ENCODE measurements at places on chromosomes 6 and 20.

GRCh38 chr6:109944448-109944847 lies 33.7 kb upstream of the GPR6 start:
- no peak for DNase-seq

DNA sequence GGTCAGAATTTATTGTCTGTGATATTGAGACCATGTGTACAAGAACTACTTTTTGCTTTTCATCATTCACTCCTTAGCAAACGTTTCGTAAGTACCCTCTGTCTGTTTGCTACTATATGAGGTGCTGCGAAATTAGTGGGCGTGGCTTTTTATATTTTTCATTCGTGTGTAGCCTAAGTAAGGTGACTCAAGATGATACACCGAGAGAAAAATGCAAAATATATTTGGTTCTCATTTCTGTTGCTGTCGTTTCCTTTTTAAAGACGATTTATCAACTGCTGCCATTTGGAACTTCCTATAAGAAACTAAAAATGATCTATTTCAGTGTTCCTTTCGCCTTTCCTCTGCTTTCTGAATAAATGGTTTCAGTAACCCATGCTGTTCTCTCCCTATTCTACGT lies 61.2 kb downstream of the VAPB start:
- DNase-seq: no peak

DNA sequence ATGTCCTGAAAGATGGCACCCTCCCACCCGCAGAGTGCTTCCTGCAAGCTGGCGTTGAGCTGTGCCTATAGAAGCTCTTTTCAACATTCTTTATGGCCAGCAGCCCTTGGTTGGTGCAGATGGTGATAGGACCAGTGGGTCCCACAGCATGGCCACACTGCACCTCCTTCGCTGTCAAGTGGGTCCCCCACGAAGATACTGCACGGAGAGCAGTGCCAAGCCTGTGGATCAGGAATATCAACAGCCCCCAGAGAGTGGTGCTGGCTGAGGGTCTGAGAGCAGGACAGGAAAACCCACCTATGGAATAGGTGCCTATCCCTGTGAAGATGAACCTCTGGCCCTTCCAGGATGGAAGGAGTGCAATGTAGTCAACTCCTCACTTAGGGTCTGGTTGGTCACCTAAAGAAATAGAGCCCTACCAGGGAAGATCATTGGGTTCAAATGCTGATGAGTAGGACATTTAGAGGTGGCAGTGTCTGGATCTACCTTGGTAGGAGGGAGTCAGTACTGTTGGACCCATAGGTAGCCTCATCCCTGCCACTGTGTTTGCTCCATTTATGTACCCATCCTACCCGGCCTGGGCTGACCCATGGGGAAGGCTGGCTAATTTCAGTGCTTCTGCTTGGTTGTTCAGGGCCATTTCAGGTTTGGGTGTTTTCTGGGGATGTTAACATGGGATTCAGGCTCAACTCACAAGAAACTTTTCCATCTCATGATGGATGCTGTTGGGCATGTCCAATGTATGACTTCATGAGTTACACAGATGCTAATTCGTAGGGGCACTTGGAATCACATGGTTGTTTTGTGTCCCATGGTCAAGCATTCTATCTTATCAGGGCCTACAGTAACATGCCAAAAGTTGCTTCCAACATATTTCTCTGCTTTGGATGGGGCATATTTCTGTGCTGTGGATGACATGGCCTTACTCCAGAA lies 33.4 kb upstream of the MICB start:
- DNase-seq: no peak

GRCh38 chr6:27894839-27895762 lies 17.1 kb downstream of the OR2B2 start:
- peak; percentile 65 for DNase-seq

DNA sequence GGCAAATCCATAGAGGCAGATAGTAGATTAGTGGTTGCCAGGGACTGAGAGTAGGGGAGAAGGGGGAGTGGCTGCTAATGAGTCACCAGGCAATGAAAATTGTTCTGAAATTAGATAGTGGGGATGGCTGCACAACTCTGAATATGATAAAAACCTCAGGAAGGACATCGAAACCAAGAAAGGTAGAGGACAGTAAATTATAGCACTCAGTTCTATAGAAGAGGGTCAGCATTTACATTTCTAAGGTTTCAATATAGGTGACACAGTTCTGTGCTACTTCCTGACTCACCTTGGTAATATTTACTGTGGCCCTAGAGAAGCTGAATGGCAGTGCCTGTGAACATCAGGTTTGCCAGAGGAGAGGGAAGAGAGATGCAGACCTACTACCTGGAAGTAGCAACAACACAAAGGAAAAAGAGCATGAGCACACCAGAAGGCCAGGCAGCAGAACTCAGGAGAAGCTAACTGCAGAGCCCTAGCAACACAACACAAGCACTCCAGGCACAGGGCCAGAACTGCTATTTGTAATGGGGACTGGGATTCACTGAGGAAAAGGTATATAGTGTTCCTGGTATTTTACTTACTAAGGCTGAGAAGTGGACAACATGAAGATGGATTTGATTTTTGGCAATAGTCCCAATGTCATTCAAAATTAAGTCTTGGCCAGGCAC lies 75.9 kb downstream of the PLCG1 start:
- no peak for DNase-seq

DNA sequence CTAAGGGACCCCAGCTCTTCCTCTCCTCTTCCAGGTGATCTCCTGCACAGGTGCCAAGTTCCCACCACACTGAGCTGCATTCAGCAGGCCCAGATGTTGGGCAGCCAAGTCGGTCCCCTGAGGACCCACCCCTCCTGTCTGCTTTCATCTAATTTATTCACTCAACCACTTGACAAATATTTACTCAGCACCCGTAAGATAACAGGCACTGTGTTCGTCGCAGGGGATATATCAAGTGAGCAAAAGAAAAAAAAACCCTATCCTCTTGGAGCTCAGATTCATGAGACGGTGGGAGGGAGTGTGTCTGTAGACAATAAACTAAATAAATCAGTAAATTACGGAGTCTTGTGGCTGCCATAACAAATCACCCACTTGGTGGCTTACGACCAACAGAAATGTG lies 143.6 kb downstream of the MRPL14 start:
- no peak for DNase-seq

GRCh38 chr6:45738057-45738455 lies 277.6 kb downstream of the CLIC5 start:
- no peak for DNase-seq

DNA sequence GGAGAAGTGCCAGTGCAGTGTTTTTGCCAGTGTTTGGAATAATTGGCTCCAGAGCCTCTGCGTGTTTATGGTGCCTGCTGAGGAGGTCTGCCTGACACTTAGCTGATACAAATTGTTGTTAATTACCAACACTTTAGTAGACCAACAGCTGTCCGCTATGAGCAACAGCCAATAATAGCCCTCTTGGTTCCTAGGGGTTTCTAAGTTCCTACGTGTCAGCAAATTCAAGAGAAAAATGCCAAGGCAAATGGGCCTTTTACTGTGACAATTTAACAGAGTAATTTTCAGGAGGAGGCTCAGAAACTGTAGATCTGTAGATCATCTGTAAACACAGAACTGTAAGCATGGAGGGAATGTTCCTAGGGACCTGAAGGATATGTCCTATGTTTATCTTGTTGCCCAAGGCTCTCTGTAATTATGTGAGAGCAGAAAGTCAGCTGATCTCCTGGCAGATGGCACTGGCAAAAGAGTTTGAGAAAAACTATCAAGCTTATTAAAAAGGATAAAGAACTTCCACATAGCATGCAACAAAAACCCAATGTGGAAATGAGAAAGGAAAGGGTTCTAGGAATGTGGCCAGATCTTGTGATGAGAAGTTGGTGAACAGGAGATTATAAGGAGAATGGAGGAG lies 157.7 kb downstream of the GJA1 start:
- no peak for DNase-seq

- DNase-seq: no peak
These were observed 2.4 kb upstream of the SCRT2 start for GRCh38 chr20:677957-678356.

- DNase-seq: no peak
These were observed 85.8 kb downstream of the GFRA4 start for GRCh38 chr20:3577366-3577765.

- peak; percentile 59 for DNase-seq
These were observed 302.7 kb upstream of the ZFP64 start for GRCh38 chr20:52494244-52494643.

DNA sequence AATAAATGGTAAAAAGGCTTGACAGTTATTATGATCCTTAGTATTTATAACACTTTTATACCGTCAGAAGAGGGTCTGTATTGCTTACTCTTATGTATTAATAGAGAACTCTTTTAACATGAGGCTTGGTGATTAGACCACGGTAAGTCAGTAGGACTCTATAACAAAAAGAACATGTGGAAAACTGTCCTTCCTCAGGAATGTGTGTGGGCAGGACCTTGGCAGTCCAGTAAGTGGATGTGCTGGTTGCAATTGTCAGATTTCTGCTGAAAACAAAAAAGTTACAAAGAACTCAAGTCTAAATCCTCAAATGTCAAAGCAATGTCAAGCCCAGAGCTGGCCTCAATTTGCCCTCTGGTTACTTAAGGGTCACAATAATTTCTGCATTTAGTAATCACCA lies 81.1 kb downstream of the PLCG1 start:
- no peak for DNase-seq

- DNase-seq: no peak
These were observed 113.9 kb upstream of the CST7 start for GRCh38 chr20:24835195-24835594.

- no peak for DNase-seq
These were observed 52.9 kb upstream of the GPR31 start for GRCh38 chr6:167210375-167211294.

GRCh38 chr6:81749707-81750106 lies 2.8 kb downstream of the TENT5A start:
- no peak for DNase-seq

DNA sequence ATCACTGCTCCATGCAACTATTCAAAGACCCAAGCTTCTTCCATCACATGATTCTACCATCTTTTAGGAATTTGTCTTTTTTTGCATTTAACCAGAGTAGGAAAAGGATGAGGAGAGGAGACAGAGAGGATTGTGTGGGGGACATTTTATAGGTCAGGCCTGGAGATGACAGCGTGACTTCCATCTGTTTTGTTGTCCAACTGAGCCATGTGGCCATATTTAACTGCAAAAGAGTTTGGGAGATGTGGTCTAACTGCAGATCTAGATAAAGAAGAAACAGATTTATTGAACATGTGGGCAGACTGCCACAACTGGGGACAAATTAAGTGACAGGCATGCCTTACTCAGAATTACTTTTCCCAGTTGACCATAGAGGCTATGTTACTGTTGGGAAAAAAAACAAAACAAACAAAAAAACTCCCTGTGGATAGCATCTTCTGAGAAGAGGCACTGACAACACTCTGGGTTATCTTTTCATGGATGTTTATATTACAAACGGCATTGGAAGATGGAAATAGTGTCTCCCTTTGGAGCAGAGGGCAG lies 18.9 kb upstream of the MOCS1 start:
- DNase-seq: no peak
